Fibroblast of skin of back (primary cell): ENCODE measurements at places on chromosomes 2 and 18.

DNA sequence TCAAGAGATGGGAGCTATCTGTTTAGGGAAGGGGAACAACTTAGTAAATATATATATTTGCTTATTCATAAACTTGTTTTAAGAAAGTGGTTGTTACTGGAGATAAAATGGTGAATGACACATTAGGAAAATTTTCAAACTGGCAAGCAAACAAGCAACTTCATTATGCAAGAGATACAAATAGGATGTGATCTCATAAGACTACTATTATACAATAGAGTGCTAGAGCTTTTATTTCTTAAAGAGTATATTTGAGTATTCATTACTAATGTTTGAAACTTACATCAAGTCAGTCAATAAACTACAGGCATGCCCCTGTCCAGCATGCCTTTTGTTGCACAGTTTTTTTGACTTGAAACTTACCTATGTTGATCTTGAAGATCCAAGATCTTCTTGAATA is 355.2 kb upstream of the KCNJ3 start:
- DNase-seq, result no peak

DNA sequence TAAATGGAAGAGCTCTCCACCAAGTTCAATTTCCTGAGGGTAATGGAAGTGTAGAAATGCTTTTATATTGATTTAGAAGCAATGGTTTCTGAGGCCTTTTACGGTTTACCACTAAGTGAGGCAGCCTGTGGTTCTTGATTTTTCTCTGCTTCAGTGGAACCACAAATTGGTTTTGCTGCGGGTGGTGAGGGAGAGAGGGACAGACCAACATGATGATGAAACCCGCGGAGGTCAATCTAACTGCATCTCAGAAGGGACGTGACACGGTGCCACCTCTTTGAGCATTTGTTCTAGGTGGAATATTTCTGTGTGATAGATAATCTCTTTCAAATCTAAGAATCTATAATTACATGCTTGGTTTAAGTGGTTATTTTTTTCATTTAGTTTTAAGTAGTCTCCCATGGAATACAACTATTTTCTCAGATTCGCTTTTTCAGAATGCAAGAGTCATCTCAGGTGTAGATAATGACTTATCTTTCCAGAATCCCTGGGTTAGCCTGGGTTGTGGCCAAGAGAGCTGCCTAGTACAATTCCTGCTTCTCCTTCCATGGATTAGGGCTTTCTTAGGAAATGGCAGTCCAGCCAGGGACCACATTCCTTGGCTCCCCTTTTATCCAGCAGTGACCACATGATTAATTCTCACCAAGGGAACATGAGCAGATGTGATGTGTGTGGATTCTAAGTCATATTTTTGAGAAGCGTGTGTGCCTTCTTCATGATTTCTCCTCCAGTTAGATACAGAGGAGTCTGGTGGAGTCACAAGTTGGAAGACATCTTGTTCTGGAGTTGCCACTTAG is 52.5 kb downstream of the KCNE4 start:
- no peak for DNase-seq

DNA sequence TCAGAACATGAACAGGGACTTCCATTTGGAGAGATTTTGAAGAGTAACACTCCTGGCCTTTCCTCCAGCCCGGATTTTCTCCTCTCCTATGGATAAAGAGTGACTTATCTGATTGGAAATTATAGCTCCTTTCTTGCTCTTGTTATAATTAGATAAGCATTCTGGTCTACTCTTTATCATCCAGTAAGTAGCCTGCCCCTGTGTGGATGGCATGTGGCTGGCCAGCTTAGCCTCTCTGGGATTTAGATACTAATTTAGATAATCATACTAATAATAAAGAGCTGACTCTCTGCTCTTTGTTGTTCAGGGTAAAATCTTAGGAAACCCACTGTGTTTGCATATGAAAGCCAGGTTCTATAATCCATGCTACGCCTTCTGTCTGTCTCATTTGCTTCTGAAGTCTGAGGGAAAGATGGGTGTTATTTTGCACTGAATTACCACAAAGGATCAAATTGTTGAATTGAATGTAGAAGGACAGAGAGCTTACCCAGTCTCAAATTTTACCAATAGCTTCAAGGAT is 438.8 kb downstream of the SPAG16 start:
- no peak for DNase-seq

DNA sequence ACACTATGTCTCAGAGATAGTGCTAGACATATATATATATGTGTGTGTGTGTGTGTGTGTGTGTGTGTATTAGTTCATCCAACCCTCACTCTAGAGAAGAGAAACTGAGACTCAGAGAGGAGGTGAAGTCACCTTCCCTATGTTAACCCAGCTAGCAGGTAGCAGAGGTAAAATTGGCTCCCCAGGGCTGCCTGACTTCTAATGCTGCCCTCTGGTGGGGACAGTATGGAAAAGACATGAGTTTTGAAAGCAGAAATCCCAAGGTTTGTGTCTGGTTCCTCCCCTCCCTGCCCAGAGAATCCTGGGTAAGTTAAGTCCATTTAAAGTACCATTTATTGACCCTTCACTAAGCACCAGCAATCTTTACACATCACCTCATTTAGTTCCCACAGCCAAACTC is 137.7 kb downstream of the THNSL2 start:
- no peak for DNase-seq

GRCh38 chr2:225763711-225764110 is 364.2 kb downstream of the NYAP2 start:
- DNase-seq, result no peak

DNA sequence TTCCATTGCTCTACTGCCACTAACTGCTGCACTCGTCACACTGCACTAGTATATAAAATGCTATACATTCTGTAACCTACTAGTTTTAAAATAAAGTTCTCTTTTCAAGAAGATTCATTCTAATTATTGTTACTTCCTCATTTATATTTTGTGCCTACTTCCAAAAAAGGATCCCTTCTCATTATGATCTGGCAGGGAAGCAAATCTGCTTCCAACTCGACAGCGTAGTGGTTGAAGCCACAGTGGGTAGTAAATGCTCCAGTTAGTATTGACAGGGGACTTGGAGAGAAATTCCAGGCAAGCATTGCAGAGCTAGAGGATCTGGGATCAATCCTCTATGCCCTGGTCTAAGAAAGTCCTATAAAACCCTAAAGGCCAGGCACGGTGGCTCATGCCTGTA is 53.3 kb upstream of the AP1S3 start:
- no peak for DNase-seq
